ENCODE measurements at places on chromosomes 3 and 15.

GRCh38 chr3:108453565-108453964 lies 56.8 kb downstream of the MYH15 start:
- no peak for DNase-seq

DNA sequence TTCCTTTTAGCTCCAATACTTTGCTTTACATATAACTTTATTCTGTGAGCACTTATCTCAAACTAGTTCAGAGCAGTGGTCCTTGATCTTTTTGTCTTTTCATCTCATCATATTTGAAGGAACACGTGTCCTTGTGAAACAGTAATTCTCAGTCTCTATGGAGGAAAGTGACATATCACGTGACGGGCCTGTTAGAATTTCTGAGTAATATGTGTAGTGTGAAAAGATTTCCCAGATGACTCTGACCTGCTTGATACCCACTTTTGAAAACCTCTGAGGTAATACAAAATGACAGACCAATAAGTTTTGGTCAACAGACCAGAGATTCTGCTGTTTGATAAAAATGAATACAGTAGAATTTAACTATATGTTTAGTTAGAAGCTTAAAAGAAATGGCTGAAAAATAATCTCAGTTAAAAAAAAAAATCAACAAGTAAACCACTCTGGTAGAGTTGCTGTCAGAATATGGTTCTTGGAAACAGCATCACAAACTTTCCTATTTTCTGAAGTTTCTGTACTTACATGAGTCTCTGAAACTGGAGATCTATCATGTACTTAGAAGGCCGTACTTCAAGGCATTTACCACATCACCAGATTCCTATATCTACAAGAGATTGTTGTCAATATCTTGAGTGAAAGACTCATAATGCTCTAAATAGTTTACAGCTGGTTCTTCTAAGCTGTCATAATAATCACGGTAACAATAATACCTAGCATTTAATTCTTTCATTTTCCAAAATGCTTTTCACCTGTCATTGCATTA lies 590.2 kb upstream of the TBL1XR1 start:
- no peak for DNase-seq

DNA sequence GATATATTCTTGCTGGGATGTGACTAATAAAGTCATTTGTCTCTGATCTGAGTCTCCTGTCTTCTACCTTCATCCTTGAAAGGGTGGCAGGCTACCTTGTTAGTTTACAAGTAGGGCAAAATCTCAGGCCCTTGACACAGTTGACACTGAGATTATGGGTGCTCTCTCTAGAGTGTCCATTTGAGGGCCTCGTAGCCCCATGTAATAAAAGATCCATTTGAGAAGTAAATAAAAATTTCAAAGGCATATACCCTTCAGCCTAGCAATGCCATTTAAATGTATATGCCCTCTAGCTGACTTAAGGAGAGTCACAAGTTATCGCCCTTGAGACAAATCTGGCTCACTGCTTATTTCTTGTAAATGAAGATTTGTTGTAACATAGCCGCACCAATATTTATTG lies 98.6 kb downstream of the TCF12 start:
- no peak for DNase-seq

- no peak for DNase-seq
Measured at GRCh38 chr3:11391174-11391879, 119.1 kb downstream of the ATG7 start.

GRCh38 chr3:174440253-174440701 lies 418.9 kb upstream of the NAALADL2 start:
- no peak for DNase-seq

DNA sequence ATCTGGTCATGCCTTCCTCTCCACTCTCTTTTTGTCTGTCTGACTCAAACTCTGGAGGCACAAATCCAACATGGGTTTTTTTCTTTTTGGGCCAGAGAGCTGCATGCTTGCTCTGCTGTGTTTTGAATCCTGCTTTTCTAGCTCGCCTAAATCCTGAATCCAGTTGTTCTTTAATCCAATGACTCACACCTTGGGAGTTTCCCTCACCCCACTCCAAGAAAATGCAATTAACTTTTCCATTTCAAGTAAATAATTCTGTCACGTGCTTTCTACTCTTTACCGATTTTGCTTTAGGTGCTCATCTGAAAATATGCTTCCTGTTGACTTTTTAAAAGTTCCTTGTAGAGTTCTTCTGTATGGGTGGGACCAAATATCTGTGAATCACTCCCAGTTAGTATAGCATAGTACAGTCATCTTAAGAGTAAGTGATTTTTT lies 47.6 kb downstream of the SLMAP start:
- DNase-seq = no peak

DNA sequence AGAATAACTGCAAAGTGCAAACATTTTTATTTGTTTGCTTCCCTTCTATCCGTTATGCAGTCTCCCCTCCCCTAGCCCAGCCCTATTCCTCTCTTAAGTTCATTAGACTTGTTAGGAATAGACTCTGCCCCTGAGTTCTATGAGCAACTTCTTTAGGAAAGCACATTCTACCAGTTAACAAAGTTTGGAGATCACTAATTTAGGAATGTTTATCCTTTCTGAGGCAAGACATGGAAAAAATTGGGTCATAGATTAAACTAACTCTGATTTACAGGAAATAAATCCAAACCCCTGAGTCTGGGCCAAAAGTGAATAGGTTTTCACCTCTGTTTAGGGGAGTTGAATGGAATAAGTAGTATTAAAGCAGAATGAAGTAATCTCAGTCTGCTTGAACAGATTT lies 34.4 kb downstream of the C3orf80 start:
- DNase-seq = no peak

GRCh38 chr3:183156266-183156665 lies 6.3 kb downstream of the LAMP3 start:
- no peak for DNase-seq

- DNase-seq = no peak
Measured at GRCh38 chr3:9715764-9716437, 12.3 kb downstream of the CPNE9 start.

- no peak for DNase-seq
Measured at GRCh38 chr15:73330206-73331051, 38.3 kb downstream of the HCN4 start.

DNA sequence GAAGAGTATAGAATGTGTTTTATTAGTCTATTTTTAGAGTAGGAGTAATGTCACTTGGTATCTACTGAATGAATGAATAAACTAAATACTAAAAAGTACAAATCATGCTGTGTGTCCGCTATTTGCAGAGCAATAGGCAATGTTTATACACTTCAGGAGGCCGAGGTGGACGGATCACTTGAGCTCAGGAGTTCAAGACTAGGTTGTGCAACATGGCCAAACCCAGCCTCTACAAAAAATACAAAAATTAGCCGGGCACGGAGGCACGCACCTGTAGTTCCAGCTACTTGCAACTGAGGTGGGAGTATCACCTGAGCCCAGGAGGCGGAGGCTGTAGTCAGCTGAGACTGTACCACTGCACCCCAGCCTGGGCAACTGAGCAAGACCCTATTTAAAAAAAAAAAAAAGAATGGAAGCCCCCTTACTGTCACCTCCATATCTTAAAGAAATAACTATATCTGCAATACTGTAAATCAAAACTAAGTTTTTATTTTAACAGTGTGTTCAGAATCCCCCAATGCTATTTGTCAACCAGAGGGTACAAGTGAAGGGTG lies 98.4 kb downstream of the DHX30 start:
- DNase-seq = no peak

DNA sequence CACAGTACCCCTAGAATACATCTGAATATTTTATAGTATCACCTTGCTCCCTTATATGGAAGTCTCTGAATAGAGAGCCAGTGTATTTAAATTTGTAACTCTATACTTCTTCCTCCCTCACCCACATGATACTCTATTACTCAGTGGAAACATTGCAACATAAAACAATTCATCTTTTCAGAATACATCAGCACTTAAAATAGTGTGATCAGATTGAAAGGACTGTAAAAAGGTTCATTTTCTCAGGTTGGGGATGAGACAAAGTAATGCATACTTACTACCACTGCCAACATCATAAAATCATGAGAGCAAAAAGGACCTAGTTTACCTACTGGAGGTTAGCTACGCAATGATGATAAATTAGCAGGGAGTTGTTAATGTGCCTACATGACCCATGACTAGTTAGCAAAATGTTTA lies 13.8 kb upstream of the THRB start:
- no peak for DNase-seq

- DNase-seq = no peak
Measured at GRCh38 chr3:85584779-85585356, 626.1 kb downstream of the CADM2 start.

GRCh38 chr3:187013159-187013716 lies 82.9 kb downstream of the ST6GAL1 start:
- no peak for DNase-seq

- DNase-seq = no peak
Measured at GRCh38 chr3:157542711-157543500, 39.7 kb upstream of the VEPH1 start.

DNA sequence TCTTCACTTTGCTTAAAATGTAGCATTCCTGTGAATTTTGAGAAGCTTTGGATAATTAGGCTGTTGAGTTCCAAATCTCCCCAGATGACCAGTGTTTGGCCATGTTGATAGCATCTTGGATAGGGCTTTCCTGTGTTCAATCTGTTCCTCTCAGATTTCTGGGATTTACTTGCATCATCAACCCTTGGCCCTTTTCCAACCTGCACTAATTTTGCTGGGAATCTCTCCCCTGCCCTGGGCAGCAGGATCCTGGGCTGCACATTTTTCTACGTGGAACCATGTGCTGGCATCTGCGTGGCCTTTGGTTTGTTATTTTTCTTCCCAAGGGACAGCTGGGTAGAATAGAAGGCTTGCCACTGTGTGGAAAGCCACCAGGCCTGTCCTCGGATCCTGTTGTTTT lies 75.4 kb upstream of the PLXNA1 start:
- DNase-seq = no peak

GRCh38 chr3:54793171-54793570 lies 134.7 kb downstream of the LRTM1 start:
- no peak for DNase-seq

GRCh38 chr3:174208161-174208560 lies 651.0 kb upstream of the NAALADL2 start:
- no peak for DNase-seq

GRCh38 chr3:7650466-7650865 lies 789.6 kb downstream of the GRM7 start:
- no peak for DNase-seq

GRCh38 chr3:195096484-195097330 lies 174.3 kb downstream of the XXYLT1 start:
- DNase-seq = no peak

- no peak for DNase-seq
Measured at GRCh38 chr15:26521691-26522198, 251.1 kb downstream of the GABRB3 start.

DNA sequence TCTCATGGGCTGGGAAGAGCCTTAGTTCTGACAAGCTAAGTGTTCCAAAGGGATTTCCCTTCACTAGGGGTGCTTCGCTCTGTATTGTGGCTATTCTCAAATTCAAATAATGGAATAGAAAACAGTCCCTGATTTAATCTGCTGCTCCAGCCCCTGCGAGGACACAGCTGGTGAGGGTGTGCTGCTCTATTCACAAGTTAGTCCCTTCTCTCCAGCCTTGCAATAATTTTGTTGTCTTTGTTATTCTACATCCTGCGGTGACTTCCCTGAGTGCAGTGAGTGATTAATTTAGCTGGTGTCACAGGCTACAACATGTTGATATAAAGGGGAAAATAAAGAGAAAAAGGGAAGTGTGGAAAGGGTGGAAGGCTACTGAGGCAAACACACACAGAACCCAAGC lies 180.5 kb upstream of the VEPH1 start:
- DNase-seq = no peak

DNA sequence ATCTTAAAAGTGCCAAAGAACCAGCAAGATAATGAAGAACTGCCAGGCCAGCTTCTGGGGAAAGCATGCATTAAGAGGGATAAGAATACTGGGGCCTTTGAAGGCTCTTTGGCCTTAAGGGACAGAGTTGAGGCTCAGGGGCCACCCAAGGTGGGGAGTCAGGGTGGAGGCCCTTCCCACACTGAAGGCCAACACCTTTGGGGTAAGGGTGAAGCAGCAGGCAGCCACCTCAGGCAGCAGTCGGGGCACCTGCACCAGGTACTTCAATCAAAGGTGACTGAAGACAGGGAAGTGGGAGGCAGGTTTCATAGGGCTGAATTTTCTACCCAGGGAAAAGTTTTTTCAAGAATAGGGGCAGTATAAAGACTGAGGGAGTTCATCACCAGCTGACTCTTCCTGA lies 87.7 kb upstream of the KLF13 start:
- no peak for DNase-seq

DNA sequence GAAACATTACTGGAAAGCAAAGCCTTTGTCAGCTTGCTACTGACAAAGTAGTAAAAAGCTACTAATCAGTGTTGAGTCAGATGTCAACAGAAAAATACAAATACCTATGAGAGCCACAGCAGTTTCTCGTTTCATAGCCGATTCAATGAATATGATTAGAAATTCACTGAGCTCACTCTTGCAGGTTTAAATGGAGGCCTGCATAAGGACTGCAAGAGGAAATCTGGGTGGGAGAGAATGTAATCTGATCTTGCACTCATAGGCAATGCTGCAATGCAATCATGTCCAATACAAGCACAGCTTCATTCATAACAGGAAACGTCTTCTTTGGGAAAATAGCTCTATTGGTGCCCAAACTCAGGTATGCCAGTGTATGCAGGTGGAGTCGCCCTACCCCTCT lies 608.8 kb downstream of the ROBO2 start:
- DNase-seq = no peak

DNA sequence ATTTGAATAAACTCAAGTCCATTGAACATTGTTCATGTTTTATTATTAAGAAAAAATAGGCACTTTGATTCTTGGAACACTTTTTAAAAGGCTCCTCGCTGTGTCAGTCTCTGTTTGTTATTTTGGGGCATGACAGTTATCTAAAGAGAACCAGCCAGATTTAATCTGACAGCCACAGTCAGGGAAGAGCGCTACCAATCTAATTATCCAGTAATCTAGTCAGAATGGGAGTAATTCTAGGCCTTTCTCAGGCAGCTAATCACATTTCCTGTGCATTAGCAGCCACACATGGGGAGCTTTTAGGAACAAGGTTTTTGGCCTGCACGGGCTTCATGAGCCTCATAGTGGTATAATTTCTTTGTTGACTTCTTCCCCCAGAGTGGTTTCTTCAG lies 362.2 kb downstream of the RBMS3 start:
- DNase-seq = no peak

GRCh38 chr3:105676621-105677300 lies 192.1 kb downstream of the CBLB start:
- no peak for DNase-seq

- no peak for DNase-seq
Measured at GRCh38 chr3:152524198-152525140, 255.7 kb downstream of the MBNL1 start.
